ENCODE measurements at places on chromosomes 5 and 9.

- no peak for DNase-seq
These were observed 103.8 kb upstream of the ZNF618 start for GRCh38 chr9:113772121-113772810.

GRCh38 chr5:10583663-10584572, 20.0 kb downstream of the ANKRD33B start:
- no peak for DNase-seq

DNA sequence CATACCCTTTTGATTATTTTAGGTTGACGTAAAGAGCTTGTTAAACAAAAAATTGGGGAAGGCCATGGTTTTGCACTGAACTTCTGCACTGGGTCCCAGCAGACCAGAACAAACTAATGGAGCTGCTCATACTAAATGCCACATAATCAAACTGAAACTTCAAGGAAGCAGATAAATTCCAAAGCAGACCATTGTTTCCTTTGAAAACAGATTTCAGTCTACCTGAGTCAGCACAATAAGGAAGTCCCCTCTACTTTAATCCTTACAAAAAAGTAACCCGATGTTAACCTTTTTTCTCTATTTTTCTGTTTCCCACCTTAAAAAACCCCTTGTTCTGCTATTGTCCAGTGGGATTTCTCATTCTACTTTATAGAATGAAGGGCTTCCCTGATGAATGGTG, 39.2 kb downstream of the WDR36 start:
- no peak for DNase-seq

DNA sequence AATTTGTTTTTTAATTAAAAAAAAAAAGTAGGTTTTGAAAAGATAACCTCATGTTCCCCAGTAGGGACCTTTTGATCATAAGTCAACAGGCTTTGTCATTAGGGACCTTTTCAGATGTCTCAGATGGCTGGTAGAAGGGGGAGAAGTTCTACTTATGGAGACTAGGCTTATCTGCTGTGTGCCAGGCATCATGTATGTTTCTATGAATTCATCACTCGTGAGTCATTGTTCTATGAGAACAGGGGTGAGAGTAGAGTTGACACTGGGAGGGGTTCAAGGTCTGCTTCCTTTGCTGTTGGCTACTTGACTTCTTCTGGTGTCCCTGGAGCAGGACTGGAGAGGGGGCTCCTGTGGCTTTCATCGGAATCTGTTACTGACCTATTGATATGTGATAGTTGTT, 138.8 kb downstream of the KDM4C start:
- DNase-seq, result no peak

- no peak for DNase-seq
These were observed 4.5 kb upstream of the IARS1 start for GRCh38 chr9:92298036-92298435.

GRCh38 chr9:77751341-77752091, 103.4 kb upstream of the GNA14 start:
- no peak for DNase-seq

- DNase-seq, result no peak
These were observed 1.4 kb upstream of the FTMT start for GRCh38 chr5:121850272-121850671.

GRCh38 chr9:124215368-124215910, 42.3 kb upstream of the NEK6 start:
- no peak for DNase-seq

- peak; percentile 81 for DNase-seq
These were observed 32.1 kb upstream of the SPRY4 start for GRCh38 chr5:142356716-142357468.

DNA sequence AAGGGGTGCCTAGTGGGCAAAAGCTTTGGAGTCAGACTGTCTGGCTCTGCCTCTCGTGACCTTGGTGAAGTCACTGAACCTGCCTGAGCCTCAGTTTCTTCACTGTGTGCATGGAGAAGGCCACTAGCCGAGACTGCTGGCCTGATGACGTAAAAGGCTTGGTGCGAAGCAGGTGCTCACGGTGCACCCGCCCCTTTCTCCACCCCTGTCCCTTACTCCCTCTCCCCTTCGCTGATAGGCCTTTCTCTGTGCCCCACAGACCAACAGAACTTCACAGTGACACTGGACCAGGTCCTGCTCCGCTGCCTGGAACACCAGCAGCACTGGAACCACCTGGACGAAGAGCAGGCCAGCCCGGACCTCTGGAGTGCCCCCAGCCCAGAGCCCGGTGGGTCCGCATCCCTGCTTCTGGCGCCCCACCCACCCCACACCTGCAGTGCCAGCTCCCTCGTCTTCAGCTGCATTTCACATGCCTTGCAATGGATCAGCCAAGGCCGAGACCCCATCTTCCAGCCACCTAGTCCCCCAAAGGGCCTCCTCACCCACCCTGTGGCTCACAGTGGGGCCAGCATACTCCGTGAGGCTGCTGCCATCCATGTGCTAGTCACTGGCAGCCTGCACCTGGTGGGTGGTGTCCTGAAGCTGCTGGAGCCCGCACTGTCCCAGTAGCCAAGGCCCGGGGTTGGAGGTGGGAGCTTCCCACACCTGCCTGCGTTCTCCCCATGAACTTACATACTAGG, 10.4 kb downstream of the FPGS start:
- DNase-seq, result no peak

- DNase-seq, result no peak
These were observed 62.3 kb downstream of the LPAR1 start for GRCh38 chr9:110975969-110976368.

GRCh38 chr9:121160025-121160424, 41.6 kb downstream of the RAB14 start:
- DNase-seq, result no peak

DNA sequence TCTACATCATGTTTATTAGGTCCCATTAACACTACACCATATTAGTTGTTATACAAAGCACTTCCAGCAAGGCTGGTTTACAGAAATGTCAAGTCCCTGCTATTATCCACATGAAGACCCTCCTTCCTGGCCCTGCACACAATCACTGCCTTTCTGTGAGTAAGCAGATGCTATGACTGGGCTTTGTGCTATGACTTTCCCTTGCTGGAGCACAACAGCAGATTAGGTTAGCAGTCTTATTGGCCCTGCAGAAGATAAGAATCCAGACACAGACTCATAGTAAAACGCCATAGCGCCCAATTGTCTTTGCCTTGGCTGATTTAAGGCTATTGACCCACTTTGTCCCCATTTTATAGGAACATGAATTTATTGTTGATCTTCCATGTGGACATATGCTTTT, 228.9 kb upstream of the ACTBL2 start:
- no peak for DNase-seq

GRCh38 chr9:112844771-112845542, 45.7 kb downstream of the SLC46A2 start:
- peak; percentile 40 for DNase-seq

GRCh38 chr9:130041648-130042405, 1.2 kb downstream of the FNBP1 start:
- no peak for DNase-seq

- DNase-seq, result no peak
These were observed 9.1 kb upstream of the EGFLAM start for GRCh38 chr5:38249301-38249700.

DNA sequence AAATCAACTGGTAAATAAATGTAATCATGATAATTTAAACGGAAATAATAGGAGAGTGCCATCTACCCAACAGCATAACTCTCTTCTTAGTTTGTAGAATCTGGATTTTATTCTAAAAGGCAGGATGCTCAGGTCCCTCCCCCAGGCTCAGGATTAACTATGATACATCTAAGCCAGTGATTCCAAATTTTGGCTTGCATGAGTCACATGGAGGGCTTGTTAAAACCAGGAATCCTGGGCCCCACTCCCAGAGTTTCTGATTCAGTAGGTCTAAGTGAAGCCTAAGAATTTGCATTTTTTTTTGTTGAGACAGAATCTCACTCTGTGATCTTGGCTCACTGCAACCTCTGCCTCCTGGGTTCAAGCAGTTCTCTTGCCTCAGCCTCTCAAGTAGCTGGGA, 62.3 kb upstream of the ZFR start:
- DNase-seq, result no peak

DNA sequence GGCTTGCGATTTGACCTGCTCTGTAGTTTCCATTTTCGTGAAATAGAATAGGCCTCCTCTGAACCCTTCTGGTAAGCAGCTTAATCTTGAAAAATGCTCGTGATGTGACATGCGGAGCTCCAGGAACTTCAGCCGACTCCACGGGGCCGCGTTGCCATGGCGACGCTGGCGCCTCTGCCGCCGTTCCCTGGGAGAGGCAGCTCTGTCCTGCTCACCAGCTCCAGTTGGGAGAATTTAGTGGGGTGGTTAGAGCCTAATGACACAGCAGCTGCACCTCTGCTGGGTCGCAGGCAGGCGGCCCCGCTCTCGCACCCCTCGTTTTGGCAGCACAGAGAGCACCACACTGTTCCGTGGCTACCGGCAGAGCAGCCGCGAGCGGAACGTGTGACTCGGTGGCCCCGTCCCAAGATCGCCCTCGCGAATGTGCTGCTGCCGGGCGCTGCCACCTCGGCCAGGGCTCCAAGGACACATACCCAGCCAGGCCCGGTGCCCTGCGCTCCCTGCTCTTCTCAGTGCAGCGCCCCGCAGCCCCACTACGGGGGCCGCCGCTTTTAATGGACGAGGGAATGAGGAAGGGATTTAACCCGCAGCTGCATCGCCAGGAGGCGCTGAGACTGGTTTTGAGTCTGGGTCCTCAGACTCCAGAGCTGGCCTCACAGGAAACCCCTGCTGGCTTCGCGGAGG, 131.2 kb upstream of the LMX1B start:
- DNase-seq, result no peak

DNA sequence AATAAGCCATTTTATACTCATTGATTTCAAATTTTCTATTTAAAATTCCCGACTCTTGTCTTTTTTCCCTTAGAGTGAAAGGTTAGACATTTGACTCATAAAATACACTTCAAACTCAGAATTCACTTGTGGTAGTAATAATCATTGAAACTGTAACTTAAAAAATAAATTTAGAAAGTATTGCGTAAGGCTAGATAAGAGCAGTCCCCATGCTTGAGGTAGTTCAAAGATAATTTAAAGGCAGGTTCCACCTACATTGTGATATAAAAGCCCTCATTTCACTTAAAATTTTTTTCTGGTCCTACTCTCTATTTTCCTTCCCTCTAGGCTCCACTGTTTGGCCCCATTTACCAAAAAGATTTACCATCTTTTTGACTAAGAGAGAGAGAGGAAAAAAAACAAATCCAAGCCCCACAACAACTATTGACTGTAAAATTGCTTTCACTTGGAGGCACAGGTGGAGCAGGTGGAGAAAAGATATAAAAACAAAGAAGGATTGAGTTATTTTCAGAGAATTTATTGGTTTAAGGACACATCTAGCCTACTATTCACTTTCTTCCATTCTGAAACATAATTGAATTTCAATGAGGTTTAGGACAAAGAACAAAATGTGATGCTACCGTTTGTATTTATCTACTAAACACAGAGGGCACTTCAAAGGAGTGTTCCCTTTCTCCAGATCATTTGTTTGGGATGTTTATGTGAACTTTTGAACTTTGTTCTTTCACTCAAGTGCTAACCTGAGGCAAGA, 61.0 kb downstream of the FBXO4 start:
- DNase-seq, result no peak

- no peak for DNase-seq
These were observed 9.1 kb downstream of the SLC22A5 start for GRCh38 chr5:132378580-132378979.

GRCh38 chr9:1959371-1959770, 55.8 kb upstream of the SMARCA2 start:
- DNase-seq, result no peak

GRCh38 chr5:83249156-83249555, 171.8 kb downstream of the XRCC4 start:
- DNase-seq, result no peak

DNA sequence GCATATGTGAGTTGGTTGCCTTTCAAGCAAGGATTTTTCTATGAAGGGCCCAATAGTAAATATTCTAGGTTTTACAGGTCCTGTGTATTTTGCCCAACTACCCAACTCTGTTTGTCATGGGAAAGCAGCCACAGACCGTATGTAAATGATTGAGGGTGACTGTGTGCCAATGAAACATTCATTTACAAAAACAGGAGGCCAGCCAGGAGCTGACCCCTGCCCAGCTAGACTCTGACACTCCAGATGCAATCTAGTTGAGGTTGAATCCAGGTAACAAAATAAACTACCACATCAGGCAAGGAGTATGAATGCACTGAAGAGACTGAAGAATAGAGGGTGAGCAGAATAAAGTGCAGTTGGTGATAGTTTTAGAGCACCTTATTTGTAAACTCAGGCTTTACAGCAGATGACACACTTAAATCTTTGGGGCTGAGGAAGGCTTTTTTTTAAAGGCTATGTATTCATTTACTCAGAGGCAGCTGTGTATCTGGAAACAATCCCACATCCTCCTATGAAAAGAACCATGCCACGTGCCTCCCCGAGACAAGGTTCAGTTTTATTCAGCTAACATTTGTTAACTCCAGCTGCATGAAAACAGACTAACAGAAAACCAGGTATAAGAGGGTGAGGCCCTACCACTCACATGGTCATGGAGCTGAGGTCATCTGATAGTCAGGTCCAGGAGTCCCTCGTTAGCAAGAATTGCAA, 60.7 kb downstream of the SLC1A1 start:
- no peak for DNase-seq

- DNase-seq, result no peak
These were observed 29.2 kb upstream of the DPYSL3 start for GRCh38 chr5:147539053-147539452.

DNA sequence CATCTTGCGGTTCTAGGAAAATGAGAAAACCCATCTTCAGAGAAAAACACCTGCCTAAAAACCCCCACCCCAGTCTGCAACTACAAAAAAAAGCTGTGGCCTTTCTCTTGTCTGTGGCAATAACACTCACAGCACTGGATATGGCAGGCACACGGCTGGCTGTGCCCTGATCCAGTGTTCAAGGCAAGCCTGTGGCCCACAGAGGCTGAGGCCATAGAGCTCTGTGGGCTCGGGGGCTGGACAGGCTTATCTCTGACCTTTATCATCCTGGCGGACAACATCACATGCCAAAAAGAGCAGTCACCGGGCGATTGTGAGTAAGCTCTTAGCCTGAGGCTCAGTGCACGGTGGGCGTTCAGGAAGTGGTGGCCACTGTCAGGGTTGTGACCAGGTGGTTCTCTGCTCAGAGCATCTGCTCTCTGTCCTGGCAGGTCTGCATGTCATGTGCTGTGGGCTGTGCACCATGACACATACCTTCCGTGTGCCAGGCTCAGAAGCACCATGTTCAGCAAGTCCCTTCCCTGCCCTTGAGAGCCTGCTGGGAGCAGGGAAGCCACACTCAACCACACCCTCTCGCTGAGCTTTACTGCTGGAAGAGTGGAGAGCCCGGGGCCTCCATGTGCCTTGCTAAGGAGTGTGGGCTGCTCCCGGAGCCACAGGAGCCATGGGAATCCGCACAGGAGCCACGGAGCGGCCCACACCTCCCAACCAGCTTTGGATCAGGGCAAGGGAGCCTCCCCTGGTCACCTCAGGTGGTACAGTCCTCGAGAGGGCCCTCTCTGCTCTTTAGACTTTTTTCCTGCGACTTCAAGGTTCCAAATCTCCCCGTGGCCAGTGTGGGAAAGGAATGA, 34.6 kb upstream of the WDR38 start:
- no peak for DNase-seq

DNA sequence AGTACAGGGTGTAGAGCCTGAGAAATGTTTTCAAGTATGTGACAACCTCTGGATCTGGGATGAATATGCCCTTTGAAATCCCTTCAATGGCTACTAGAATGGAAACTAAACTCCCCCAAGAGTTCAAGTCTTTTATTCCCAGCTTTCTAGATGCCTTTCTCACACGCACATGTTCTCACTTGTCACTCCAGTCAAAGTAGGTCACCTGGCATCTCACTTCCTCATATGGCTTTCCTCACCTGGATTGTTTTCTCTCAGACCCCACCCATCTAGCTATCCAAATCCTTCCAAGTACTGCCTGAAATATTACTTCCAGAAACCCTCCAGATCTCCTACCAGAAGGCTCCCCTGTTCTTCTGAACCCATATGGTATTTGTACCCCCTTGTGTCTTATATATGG, 615.4 kb upstream of the KLF4 start:
- no peak for DNase-seq

Data from stimulated activated CD4-positive, alpha-beta T cell treated with anti-CD3 and anti-CD28 coated beads, TNF-alpha, amount 100 ng/mL, for 1 hour (primary cell).